ENCODE measurements at places on chromosomes 7 and 10.

- no peak for DNase-seq
These were observed 322.0 kb downstream of the CRPPA start for GRCh38 chr7:16099302-16099849.

DNA sequence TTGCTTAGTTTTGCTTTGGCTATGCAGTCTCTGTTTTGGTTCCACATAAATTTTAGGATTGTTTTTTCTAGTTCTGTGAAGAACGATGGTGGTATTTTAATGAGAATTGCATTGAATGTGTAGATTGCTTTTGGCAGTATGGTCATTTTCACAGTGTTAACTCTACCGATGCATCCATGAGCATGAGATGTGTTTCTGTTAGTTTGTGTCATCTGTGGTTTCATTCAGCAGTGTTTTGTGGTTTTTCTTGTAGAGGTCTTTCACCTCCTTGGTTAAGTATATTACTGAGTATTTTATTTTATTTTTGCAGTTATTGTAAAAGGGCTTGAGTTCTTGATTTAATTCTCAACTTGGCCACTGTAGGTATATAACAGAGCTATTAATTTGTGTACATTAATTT is 78.2 kb upstream of the ZNF92 start:
- DNase-seq = no peak

DNA sequence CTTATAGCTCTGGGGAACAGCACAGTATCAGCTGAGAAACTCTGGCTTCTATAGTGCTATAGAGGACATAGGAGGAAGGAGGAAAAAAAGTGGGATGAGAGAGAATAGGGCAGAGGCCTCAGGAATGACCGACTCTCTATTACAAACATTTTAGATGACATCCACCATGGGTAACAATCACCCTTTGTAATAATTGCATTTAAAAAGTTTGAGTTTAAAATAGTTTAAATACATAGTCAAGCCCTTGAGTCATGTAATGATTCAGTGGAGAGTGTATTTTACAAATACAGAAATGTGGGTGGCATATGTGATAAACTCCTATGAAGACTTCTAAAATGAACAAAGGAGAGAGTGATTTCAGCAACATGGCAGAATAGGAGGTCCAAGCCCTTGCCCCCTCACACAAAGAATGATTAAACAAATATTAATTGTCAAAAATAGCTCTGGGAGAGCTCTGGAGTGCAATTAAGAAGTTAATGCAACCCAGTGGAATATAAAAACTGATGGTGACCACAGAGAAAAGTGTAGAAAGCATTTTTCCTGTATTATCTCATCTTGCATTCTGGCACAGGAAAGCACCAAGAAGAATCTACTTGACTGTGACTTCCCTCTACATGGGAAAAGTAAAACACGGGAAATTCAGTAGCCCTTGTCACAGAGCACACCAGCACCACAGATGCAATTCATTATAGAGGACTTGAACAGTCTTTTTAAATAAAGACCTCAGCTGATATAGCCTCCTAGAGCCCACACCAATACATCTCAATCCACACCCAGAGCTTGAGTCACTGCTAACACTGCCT is 569.0 kb upstream of the SORCS1 start:
- DNase-seq = no peak

GRCh38 chr7:100171087-100171681 is 2.8 kb upstream of the GAL3ST4 start:
- DNase-seq = no peak

- no peak for DNase-seq
These were observed 224.0 kb upstream of the ZNF32 start for GRCh38 chr10:43872644-43873043.

DNA sequence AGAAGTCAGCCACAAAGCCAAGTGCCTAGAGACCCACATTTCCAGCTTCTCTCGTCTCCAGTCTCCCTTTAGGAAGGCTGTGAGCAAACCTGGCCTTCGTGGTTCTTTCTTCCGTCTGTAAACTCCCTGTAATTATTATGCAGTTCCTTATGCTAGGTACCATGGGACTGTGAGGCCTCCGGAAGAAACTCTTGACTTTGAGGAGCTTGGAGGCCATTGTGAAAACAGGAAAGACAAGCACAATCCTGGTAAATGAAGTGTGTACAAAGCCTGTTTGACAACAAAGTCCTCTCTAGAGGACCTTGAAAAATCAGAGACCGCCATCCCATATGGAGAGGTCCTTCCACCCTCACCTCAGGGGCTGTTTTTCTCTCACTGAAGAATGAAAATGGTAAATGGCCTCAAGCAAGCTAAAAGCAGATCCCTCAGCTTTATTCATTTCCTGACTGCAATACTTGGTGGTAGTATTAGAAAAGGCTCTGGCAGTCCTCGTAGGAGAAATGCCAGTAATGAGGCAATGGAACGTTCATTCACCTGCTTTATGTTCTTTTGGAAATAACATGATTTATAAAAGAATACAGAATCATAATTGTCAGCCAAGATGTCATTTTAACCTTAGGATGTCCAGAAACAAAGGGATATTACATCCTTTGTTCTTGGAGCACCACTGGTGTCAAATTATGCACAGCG is 926.4 kb downstream of the LRMDA start:
- peak; percentile 20 for DNase-seq

DNA sequence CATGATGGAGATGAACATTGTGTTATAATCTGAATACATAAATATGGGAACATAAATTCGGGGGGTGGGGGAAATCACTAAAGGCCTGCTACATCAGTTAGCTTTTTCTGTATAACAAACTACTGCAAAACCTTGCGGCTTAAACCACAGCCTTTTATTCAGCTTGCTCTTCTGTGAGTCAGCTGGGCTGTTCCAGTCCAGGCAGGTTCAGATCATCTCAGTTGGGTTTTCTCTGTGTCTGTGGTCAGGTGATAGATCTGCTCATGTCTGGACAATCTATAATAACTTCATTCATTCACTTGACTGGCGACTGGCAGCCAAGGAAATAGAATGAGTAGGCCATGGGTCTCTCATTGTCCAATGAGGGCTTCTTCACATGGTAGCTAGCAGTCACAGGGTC is 23.5 kb downstream of the HTR7 start:
- no peak for DNase-seq

DNA sequence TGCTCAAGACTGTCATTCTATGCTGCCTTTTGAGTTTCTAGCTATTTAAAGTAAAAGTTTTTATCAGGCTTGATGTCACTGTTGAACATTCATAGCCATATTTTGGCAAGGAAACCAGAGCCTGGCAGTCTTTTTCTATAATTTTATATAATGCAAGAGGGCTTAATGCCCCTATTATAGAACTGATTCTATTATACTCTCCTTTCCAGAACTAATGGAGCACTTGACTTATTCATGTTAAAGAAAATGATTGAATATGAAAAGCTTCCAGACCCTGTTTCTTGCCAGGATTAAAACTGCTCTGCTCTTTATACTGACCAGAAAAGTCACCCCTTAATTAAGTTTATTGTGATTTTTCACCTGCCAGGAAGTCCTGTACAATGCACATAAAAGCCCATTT is 337.6 kb upstream of the CHRM2 start:
- no peak for DNase-seq

DNA sequence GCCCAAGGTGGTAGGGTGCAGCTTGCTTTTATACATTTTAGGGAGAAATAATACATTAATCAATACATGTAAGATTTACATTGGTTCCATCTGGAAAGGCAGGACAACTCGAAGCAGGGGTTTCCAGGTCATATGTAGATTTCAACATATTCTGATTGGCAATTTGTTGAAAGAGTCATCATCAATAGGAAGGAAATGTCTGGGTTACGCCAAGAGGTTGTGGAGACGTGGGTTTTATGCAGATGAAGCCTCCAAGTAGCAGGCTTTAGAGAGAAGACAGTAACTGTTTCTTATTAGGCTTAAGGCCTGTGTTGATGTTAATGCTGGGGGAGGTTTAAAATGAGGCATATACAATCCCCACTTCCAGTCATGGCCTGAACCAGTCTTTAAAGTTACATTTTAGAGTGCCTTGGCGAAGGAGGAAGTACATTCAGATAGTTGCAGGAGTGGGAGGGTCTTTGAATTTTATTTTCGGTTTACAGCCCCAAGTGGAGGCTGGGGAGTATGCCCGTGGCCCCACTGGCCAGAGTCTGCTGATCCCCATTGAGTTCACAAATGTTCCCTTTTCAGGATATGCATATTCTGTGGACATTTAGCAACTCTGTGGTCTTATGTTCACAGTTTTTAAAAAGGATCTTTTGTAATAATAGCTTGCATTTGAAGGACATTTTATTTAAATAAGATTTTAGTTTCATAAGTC is 166.0 kb upstream of the GDF10 start:
- DNase-seq = no peak

- no peak for DNase-seq
These were observed 1103.0 kb upstream of the PHF14 start for GRCh38 chr7:9870674-9871073.

- DNase-seq = no peak
These were observed 8.3 kb upstream of the ABCB5 start for GRCh38 chr7:20607216-20607615.

- no peak for DNase-seq
These were observed 245.5 kb upstream of the GRB10 start for GRCh38 chr7:51027935-51028830.

DNA sequence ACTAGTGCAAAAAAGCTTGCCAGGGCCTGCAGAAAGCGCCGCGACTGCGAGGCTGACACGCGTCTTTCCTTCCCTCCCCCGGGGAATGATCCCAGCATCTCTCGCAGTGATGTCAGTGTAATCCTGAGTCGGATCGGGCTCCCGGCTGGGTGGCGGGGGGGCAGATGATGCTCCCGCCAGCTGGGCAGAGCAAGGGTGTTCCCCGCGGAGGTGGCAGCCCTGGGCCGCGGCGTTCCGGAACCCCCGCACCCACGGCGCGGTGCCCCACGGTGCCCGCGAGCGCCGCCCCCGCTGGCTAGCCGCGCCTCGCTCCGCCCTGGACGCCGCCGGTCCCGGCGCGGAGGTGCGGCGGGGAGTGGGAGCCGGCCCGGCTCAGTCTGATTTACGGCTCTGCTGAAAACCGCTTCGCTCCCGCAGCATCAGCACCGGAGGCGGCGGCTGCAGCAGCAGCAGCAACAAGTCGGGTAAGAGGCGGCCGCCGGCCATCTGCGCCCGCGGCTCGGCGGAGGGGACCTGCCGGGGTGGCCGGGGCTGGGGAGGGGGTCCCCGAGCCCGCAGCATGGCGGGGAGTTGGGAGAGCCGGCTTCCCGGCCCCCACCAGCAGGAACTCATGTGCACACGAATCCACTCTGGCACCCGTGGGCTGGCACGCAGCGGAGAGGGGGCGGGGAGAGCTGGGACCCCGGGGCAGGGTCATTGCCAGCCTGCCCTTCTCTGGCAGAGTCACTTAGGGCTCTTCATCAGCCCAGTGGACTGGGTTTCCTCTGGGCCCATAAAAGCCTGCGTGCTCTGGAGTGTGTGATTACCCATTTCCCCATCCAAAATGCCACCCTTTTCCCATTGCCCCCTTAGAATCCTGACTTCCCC is at the start of gene ZNF365:
Gene ZNF365 (plus strand): TSS at position 375 of the 867 bp plus-strand sequence. CDS start 1,825 bp downstream, outside the sequence.
- DNase-seq = peak; percentile 2

DNA sequence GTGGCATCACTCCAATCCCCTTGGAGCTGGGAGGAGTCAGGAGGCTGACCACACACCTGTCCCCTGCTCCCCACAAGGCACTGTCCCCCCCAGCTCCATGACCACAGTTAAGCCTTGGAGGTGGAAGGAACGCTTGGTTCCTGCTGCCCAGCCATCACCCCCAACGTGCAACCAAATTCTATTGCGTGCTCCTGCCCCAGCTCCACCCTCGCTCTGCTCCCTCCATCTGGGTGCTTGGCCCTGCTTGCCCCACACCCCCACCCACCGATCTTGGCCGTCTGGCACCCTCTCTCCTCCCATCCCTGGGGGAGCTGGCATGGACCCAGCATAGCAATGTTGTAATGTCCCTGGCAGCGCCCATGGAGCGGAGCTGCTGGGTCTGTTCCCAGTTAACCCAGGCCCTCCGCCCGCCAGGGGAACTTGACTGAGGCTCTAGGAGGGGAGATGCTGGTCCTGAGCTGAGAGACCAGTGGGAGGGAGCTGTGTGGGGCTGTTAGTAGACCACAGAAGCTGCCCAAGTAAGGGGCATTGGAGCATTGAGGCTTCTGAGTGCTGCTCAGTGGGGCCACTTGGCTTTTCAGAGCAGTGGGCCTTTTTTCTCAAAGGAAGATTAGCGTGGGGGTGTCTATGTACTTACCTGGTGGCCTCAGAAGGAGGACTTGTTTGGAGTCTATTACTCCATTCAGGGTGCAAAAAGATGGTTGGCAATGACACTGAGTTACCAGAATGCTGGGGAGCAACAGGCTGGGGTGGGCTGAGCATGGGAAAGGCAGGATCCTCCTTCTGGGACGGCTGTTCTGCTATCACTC is 1.1 kb downstream of the EPHB6 start:
- DNase-seq = no peak

DNA sequence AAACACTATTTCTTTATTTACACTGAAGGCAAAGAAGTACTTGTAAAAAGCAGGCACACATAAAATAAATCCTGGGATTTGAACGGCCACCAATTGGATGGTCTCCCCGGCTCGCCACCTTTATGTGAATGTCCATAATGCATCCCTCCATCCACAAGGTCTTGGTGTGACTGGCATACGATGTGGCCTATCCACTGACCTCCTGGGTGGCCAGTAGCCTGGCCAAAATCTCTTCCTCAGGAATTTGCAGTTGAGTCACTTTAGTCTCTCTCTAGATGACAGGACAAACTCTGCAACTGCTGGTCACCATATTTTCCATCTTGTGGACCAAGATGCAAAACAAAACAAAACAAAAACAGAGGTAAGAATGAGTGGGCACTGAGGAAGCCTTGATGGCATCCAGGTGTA is 39.1 kb downstream of the CDK1 start:
- no peak for DNase-seq

GRCh38 chr7:21543528-21544302 is 876 bp downstream of the DNAH11 start:
- peak; percentile 9 for DNase-seq

- DNase-seq = no peak
These were observed 1.1 kb downstream of the JMJD1C start for GRCh38 chr10:63464402-63465292.

DNA sequence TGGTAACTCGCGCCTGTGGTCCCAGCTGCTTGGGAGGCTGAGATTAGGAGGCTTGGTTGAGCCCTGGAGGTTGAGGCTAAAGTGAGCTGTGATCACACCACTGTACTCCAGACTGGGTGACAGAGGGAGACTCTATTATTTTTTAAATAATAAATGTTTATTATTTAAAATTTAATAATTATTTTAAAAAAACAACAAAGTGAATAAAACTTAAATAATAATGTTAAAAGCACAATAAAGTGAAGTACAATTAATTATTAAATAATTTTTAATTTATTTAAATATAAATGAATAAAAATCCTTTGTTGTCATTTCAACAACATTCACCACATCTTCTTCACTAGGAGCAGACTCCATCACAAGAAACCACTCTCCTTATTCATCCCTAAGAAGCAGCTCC is 64.8 kb downstream of the AVL9 start:
- no peak for DNase-seq

GRCh38 chr10:110093722-110094121 is 85.9 kb downstream of the ADD3 start:
- no peak for DNase-seq

DNA sequence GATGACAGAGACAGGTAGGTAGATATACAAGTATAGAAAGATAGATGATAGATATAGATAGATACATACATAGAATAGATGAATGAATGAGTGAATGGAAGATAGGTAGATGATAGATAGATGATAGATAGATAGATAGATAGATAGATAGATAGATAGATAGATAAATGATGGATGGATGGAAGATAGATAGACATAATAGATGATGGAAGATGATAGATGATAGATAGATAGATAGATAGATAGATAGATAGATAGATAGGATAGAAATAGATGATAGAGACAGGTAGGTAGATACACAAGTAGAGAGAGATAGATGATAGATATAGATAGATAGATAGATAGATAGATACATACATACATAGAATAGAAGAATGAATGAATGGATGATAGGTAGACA is 510.1 kb upstream of the AUTS2 start:
- DNase-seq = no peak
